ENCODE measurements at places on chromosomes 12 and 14.

DNA sequence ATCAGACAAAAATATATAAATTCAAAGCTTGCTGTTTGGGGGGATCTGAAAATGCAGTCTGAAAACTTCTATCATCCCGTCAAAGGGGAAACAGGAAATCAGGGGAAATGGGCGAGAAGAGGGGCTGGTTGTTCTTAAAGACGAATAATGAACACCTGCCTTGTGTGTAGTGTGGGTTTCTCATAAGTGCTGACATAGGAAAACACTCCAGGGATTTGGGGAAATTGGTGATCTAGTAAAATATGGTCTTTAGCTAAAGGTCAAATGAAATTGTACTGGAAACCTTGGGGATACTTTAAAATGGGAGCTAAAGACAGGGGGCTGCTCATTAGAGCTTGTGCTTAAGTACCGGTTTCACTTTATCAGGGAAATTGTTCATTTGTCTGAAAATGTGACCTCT is 39.6 kb upstream of the PIK3C2G start:
- DNase-seq: no peak
- H3K27ac ChIP-seq: no peak overlapping the region
- H3K27me3 ChIP-seq: no peaks in the 10 kb centered on the region
- H3K4me1 ChIP-seq: no peaks in the 10 kb centered on the region

GRCh38 chr12:2389079-2389790 is 336.4 kb downstream of the CACNA1C start:
- no peaks in the 10 kb centered on the region for H3K27me3 ChIP-seq
- no peak overlapping the region for H3K27ac ChIP-seq
- no peak for DNase-seq
- H3K4me1 ChIP-seq: peaks cover 25% of the 10 kb centered on the region

GRCh38 chr14:59297071-59297776 is 108.8 kb downstream of the DAAM1 start:
- DNase-seq: no peak
- H3K36me3 ChIP-seq: peaks cover 5% of the 10 kb centered on the region
- peaks cover 45% of the 10 kb centered on the region for H3K4me1 ChIP-seq
- H3K27me3 ChIP-seq: no peaks in the 10 kb centered on the region

DNA sequence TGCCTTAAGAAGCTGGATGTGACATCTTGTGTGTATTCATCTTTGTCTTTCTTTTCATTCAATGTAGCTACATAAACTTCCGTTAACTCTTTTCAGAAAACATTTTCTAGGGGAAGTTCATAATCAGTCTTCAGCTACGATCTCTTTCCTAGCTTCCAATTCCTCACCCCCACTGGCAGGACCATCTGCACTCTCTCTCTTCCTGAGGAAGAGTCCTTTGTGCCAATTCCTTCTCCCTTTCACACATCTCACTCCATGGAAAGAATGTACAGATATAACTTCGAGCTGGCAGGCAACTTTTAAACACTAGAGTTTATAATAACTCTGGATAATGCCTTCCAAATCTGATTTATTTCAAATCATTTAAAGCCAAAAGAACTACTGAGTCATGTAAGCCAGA is 495.7 kb downstream of the GALC start:
- no peak overlapping the region for H3K4me3 ChIP-seq
- no peaks in the 10 kb centered on the region for H3K4me1 ChIP-seq
- no peak for DNase-seq

DNA sequence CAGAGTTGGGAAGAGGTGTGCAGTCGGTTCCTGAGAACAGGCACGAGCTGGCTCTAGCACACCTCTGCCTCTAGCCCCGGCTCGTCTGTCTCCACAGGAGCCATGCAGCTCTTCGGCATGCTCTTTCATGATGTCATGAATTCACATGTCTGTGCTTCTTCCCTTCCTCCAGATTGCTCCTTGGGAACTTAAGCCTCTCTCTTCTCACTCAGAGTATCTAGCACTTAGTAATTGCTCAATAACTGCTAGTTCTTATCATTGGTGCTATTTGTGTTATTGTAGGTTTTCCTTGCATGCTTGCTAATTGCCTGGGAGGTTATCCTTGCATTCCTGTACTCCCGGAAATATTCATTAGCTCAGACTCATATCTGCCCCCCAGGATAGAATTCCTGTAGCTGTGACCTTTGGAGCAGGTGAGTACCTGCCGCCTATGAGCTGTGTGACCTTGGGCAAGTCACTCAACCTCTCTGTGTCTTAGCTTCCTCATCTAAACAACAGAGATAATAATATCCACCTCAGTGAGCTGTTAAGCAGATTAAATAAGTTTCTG is 19.5 kb downstream of the FAM181A start:
- no peak overlapping the region for H3K27ac ChIP-seq
- H3K27me3 ChIP-seq: no peaks in the 10 kb centered on the region
- no peak overlapping the region for H3K4me3 ChIP-seq
